Uterine smooth muscle cell (primary cell): ENCODE measurements at places on chromosomes 7 and 10. TPM values are rescaled to one million over a fixed set of nuclear protein-coding genes. Genes with fewer than 3 reads are reported as not detected.

BNIP3 gene
- total RNA-seq: 200 and 232 TPM in 2 replicates

MKX gene
- 11.6 and 28.9 TPM in 2 replicates for total RNA-seq

TMEM176A gene
- 0.22 TPM in 1 of 2 replicates, not detected in the other for total RNA-seq

C10orf62 gene
- total RNA-seq: 0.11 and 0.37 TPM in 2 replicates

RARRES2 gene
- total RNA-seq: 3.3 and 27.1 TPM in 2 replicates

NXPH1 gene
- not detected in 2 replicates for total RNA-seq

SFTPA1 gene
- total RNA-seq: under 0.01 TPM in 1 of 2 replicates, not detected in the other

IQCE gene
- total RNA-seq: 12.0 and 12.9 TPM in 2 replicates

ACTL6B gene
- not detected in 2 replicates for total RNA-seq
